ENCODE measurements at places on chromosomes 1 and 21.

DNA sequence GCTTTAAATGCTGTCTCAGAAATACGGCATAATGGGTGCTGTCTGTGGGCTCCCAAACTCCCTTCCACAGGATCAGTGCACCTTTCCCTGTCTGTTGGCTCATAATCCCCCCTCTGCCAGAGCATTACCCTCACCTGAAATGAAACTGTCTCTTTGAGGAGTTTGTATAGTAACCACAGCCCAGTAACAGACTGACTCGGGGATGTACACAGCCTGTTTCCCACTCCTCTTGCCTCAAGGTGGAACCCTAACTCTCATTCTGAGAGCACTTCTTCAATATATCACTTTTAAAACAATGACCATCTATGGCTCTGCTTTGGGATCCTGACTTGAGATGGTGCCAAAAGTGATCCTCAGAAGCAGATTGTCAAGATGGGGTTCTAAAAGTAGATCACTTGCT is 332.5 kb downstream of the AMY1C start:
- no peak for DNase-seq

GRCh38 chr1:21005466-21006239 is 171.0 kb downstream of the EIF4G3 start:
- DNase-seq, result no peak

DNA sequence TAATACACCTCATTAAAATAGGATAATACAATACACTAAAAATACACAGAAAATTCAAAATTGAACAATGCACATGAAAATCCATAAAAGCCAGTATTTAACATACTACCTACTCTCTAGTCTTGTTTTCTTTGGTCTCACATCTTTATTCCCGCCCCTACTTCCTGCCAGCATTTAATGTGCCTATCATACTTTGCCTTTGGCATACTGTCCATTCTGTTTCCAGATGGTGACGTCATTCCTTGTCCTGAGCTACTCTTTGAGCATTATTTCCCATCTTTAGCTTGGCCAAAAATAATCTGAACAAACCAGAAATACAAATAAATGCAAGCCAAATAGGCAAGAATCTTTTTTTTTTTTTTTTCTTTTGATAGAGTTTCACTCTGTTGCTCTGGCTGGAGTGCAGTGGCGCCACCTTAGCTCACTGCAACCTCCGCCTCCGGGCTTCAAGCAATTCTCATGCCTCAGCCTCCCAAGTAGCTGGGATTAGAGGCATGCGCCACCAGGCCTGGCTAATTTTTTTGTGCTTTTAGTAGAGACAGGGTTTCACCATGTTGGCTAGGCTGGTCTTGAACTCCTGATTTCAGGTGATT is 4.4 kb downstream of the HFM1 start:
- no peak for DNase-seq

- no peak for DNase-seq
Observed at GRCh38 chr1:51517361-51518032, 1.6 kb downstream of the EPS15 start.

GRCh38 chr21:34554227-34554626 is 42.2 kb upstream of the KCNE1 start:
- no peak for DNase-seq

- peak; percentile 11 for DNase-seq
Observed at GRCh38 chr1:103529746-103530145, 4.2 kb downstream of the RNPC3 start.

GRCh38 chr1:156641761-156642264 is at the start of gene BCAN:
TSS of gene BCAN (plus strand) at chr1:156642117. CDS start at chr1:156646055, 3,938 bp downstream.
- peak; percentile 82 for DNase-seq

DNA sequence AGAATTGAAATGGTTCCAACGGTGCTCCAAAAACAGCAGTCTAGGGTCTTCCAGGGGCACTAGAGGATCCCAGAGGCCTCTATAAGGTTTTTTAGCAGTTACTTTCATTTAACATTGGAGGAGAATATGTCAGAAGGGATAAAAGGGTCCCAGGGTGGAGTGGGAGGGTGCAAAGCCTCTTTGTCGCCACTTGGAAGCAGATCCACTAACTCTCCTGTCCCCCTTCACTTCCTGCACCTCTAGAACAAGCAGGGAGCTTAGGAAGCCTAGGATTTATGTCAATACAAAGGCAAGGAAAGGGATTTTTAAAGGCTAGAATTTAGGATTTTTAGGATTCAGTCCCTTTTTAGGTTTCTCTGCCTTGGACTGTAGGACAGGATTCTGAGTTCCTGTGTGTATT is 8.3 kb downstream of the PCP4L1 start:
- no peak for DNase-seq

DNA sequence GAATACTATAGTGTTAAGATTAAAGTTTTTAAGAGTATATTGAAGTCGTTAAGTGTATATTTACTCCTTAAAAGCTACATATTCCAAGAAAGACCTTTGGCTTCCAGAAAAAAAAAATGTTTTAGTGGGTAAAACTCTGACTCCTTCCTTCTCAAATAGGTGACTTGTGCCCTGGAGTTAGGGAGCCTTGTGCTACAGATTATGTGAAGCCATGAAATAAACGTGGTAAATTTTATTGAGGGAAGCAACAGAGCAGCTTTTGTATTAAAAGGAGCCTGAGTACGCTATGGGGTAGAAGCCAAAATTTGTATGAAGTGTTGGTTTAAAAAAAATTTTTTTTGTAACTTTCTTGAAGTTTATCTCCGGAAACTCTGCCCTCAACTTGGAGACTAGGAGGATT is 994 bp downstream of the RO60 start:
- DNase-seq, result no peak

GRCh38 chr21:38979271-38980121 is 173.8 kb downstream of the ETS2 start:
- DNase-seq, result no peak

DNA sequence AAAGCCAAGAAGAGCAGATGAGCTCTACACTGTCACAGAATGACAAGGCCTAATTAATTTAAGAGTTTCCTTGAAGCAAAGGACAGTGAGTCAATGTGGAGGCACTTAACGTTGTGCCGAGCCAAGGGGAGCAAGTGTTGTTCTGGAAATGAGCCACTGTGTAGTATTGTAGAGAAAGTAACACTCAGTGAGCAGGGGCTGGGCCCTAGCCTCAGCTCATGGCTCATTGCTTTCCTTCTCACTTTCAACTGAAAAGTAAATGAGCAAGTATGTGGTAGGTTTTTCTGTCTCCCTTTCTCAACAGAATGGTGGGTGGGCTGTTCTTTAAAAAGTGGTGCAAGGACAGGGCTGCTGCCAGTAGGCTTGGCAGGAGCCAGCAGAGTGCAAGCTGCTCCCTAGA is 11.8 kb upstream of the KIAA0040 start:
- no peak for DNase-seq

GRCh38 chr1:36553591-36554322 is 71.0 kb upstream of the CSF3R start:
- DNase-seq, result no peak

- DNase-seq, result no peak
Observed at GRCh38 chr1:156491151-156491949, 9.2 kb downstream of the MEF2D start.

DNA sequence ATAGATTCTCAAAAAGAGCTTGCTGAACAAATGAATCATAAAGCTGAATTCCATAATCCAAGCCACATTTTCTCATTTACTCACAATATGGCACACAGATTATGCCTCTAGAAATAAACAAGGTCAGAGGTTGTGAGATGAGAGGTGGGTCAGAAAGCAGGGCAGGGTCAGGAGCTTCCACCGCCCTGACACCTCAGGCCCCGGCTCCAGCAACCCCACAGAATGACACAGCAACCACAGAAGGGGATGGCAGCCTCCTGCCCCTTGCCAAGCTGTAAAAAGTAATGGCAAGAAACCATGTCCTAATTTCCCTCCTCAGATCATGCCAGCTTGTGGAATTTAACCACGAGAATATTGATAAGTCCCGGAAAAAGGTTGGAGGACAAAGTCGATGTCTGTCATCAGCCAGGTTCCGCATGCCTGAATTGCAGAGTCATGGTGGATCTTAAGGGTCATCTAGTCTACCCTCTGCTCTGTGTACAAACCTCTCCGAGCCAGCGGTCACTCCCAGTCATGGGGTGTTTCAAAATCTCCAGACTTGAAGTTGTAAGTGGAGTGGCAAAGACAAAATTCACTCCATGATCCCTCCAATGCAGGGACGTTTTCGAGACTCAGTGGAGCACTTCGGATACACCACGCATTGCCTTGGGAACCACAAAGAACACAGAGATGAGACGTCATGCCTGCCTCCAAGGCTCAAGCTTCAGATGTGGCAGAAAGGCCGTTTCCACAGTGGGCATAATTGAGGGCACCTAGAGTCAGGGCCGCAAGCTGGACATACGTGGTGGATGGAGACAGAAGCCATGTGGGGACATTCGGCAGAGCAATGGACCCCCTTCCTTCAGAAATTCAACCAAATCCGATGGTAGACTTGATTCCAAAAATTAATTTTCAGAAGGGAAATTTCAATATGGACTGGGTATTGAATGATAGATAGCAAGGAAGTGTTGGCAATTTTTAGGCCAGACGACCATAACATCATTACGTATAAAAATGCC is 254.0 kb downstream of the TOMM20 start:
- no peak for DNase-seq

DNA sequence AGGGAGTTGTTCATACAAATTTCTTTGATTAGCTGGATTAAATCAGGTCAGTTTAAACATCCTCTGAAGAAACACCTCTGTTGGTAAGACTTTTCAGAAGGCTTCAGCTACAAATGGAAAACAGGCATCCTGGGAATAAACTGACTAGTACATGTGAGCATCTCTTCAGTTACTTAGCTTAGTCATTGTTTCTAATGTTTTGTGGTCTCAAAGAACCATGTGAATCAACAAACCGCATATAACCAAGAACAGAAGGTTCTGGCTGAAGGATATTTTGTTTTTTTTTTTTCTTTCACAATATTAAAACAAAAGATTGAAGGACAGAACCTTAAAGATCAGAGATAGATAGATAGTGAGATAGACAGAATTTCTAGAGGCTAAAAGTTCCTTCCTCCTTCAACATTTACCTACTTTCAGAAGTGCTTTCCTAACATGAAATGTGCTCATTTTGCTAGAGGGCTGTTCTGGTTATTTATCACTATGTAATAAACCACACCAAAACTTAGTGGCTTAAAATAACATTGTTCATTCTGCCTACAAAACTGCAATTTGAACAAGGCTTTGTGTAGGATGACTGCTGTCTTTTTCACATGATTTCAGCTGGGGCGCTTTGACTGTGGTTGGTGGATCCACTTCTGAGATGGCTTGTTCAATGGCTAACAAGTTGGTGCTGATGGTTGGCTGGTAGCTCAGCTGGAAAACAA is 119.8 kb upstream of the PTGFR start:
- DNase-seq, result no peak

DNA sequence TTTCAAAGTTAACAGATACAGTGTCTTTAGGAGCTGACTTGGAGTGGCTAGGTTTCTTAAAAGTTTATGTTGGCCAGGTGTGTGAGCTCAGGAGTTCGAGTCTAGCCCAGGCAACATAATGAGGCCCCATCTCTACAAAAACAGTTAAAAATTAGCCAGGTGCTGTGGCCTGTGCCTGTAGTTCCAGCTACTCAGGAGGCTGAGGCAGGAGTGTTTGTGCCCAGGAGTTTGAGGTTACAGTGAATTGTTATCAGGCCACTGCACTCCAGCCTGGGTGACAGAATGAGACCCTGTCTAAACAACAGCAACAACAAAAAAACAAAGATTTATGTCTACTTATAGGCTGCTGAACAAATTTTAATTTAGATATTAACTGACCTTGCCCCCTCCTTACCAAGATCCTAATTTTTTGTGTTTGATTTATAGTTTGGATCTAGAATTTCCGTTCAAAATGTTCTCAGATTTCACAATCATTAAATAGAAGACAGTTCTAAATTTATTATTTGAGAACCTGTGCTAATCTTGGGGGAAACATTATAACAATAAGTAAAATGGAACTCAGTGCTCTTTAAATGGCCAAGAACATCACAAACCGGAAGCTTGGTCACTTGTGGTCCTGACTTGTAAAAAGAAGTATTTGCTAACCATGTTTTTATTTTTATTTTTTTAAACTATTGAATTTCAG is 67.8 kb downstream of the POU2F1 start:
- DNase-seq, result no peak

DNA sequence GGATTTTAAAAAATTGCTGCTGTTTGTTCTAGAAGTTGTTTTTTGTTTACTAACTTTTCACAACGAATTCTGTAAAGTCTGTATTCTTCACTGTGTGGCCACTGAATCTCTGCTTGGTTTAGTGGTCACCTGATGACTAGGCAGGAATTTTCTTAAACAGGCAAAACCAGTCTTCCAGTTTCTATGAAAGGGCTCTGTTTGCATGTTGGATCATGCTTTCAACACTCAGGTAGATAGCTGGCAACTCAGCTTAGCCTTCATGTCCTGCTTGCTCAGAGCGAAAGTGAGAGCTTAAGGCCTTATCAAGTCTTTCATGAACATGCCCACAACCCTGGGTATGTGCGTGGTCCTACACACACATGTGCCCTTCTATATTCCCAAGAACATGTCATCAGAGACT is 52.4 kb upstream of the CCDC190 start:
- DNase-seq, result no peak

GRCh38 chr1:208717525-208717924 is 473.3 kb upstream of the PLXNA2 start:
- no peak for DNase-seq

GRCh38 chr1:43199093-43199726 is 27.1 kb downstream of the CFAP57 start:
- no peak for DNase-seq

DNA sequence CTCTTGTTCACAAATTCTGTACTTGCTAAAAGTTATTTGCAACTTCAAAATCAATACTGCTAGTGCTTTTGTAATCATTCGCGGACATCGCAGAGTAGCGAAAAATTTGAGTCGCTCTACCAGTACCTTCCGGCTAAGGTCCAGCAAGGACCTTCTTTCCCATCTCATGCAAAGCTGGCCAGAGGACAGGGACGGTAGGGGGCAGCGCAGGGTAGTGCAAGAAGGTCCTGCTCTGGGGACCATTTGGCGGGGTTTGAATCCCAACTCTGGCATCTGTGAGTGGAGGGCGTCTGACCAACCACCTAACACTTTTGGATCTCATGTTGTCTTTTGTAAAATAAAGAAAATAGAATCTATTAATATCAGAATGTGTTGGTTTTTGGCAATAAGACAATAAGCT is 258.3 kb downstream of the SPATA17 start:
- no peak for DNase-seq

DNA sequence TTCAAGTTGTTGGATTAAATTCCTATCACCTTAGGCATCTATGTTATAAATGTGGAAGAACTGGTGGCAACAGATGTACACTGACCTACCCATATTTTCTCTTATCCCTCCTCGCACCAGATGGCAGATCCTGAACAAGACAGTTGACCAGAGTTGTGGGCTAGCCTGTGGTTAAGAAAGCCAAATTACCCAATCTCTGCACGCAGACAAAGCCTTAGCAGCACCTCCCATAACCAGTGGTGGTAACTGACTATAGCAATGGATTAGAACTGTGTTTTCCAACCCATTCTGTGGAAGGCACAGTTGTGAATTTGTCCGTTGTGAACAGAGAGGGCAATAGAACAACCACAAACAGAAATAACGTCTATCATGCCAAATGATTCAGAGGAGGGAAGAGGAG is 20.6 kb downstream of the ABCB10 start:
- DNase-seq, result no peak

DNA sequence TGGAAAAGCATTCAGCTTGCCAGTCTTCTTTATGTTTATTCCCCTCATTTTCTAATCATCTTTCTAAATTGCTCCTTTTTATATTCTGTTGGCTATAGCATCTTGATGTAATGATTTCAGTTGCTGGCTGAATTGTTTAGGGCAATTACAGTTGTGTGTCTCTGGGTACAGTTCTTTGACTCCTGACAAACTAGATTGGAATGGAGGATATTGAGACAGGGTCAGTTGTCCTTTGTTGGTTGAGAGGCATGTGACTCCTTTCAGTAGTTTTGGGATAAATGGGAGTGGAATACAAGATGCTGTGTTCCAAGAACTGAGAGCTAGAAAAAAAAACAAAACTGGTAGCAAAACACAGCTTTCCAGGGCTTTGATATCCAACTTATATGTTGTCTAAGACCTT is 1.5 kb downstream of the CENPF start:
- no peak for DNase-seq
